ENCODE measurements at places on chromosomes 3 and 15.

GRCh38 chr15:90189781-90190467 lies 11.2 kb upstream of the SEMA4B start:
- no peak for DNase-seq

DNA sequence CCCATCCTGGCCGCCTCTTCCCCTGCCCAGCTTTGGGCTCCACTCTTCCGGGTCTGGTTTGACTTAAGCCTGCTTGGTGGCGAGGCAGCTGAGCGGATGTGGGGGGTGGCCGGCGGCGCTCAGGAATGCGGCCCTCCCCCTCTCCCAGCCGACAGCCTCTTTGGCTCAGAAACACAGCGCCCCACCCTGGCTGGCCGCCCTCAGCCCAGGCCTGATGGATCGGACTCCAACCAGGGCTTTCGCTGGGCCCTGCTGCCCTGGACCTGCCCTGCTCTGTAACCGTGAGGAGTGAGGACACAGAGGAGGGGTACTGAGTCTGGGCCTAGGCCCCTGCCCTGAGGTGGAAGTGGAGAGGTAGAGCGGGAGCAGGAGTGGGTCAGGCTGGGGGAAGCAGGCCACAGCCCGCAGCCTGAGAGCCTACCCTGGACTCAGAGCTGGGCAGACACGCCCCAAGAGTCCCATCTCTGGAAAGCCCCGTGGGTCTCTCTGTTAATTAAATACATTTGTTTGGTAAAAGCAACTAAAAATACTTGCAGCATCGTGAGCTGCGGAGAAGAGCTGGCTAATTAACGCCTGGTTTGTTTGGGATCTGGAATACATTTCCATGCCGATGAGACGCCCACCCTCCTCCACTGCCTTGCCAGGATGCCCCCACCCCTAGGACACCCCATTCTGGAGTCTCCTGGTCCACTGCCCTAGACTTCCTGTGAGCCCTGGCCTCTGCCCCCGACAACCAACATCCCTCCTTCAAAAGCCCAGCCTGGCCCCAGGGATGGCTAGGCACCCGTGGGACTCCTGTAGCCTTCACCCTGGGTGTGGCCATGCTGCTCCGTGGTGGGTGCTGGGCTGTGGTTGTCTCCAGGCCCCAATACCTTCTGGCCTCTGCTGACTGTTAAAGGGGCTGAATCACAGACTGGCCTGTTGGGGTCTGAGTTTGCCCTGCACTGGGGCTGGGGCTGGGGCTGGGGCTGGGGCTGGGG lies 19.6 kb downstream of the PLXNA1 start:
- DNase-seq: no peak

DNA sequence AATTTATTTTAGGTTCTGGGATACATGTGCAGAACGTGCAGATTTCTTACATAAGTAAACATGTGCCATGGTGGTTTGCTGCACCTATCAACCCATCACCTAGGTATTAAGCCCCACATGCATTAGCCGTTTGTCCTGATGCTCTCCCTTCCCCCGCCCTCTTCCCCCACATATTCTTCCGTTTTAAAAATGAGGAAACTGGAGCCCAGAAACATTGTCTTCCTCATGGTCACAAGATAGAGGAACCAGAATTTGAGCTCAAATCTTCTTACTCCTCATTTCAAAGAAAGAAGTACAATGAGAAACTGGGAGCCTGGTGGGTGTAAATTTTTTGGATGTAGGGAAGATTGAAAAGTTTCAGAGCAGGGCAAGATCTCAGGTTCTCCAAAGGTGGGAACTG lies 56.1 kb upstream of the USP3 start:
- no peak for DNase-seq

DNA sequence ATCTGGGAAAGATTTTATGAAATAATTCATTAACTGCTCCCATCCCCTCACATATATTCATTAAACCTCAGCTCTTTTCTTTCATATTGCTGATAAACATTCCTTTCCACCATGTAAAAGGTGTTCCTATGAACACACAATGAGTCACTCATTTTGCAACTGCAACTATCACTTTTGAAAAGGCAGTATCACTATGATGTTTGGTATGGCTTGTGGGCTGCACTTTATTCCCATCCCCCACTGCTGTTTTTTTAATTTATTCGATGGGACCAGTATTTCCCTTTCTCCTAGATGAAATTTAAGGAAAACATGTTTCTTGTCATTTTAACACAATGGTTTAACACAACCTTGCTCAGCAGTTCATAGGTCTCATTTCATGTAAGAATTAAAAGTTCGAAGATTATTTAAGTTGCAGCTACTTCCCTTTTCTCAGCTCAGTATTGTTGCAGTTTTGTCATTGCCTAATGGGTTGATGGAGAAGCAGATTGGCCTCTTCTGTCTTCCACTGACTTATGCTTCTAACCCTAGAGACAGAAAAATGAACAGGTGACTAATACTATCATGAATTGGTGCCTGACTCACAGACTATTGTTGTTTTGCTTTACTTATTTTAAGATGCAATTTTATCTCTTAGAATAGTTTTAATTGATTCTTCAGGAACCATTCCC lies 280.3 kb downstream of the ZPLD1 start:
- no peak for DNase-seq

GRCh38 chr3:187983484-187984124 lies 170.4 kb upstream of the LPP start:
- peak; percentile 12 for DNase-seq

GRCh38 chr3:42815826-42816225 lies 6.6 kb downstream of the ACKR2 start:
- DNase-seq: no peak

- no peak for DNase-seq
These were observed 81.8 kb downstream of the IQSEC1 start for GRCh38 chr3:12991481-12991837.

GRCh38 chr15:71538181-71538580 lies 272.2 kb upstream of the NR2E3 start:
- no peak for DNase-seq

GRCh38 chr15:78247911-78248310 lies 13.5 kb upstream of the ACSBG1 start:
- no peak for DNase-seq

- DNase-seq: no peak
These were observed 3.6 kb downstream of the CCRL2 start for GRCh38 chr3:46410669-46411068.

DNA sequence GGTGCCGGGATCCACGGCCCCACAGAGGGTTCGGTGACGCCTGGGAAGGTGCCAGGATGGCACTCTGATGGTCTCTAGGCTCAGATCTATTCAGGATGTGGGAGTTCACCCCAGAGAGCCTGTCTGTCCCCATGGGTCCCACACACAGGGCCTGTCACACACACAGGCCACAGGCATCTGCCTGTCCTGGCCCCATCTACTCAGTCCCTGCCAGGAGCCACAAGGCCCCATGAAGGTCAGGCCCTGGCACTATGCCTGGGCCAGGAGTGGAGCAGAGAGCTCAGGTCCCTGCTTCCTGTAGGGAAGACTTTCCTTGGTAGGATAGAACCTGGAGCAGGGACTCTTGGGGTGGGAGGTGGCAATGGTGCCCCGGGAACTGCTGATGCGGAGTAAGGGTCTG lies 49.0 kb upstream of the FURIN start:
- DNase-seq: peak; percentile 38

GRCh38 chr3:15221574-15222217 lies 15.7 kb downstream of the CAPN7 start:
- DNase-seq: no peak

- DNase-seq: no peak
These were observed 152.2 kb downstream of the CFAP20DC start for GRCh38 chr3:58897646-58898045.

- DNase-seq: no peak
These were observed 94.5 kb downstream of the TPRA1 start for GRCh38 chr3:127495821-127496655.

DNA sequence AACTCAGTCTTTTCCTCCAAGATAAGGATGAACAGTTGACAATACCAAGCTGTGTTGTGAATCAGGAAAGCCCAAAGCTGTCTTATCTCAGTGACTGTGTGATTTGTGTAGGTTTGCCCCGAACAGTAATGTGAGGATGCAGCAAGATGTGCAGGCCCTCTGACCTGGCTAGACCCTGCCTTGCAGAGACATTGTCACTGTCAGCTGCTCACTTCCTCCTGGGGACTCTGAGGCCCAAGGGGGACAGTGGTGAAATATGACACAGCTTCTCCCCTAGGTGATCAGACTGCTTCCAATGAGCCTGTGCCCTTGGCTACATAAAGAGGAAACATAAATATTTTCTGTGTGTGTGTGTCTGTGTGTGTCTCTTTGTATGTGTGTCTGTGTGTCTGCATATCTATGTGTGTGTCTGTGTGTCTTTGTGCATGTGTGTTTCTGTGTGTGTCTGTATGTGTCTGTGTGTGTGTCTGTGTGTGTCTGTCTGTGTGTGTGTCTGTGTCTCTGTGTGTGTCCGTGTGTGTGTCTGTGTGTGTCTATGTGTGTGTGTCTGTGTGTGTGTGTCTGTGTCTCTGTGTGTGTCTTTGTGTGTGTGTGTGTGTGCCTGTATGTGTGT lies 21.7 kb downstream of the LRRK1 start:
- DNase-seq: no peak

DNA sequence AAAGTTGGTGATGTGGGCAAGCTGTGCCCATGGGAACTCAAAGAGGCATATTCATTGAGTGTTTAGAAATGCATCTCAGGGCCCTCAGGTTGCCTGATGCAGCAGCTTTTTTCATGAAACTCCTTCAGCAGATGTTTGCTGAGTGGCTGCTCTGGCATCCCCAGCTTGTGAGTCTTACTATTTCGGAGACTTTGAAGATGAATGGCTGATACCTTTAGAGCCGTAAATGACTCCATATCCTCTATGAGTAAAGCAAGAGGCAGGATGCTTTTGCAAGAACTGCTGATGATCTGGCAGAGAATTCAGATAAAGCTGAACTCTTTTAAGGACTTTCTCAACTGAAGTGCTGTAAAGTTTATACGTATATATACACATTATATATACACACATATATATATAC lies 384.3 kb downstream of the CACNA2D3 start:
- no peak for DNase-seq

- DNase-seq: no peak
These were observed 124.6 kb downstream of the TGFBR2 start for GRCh38 chr3:30730967-30731366.

DNA sequence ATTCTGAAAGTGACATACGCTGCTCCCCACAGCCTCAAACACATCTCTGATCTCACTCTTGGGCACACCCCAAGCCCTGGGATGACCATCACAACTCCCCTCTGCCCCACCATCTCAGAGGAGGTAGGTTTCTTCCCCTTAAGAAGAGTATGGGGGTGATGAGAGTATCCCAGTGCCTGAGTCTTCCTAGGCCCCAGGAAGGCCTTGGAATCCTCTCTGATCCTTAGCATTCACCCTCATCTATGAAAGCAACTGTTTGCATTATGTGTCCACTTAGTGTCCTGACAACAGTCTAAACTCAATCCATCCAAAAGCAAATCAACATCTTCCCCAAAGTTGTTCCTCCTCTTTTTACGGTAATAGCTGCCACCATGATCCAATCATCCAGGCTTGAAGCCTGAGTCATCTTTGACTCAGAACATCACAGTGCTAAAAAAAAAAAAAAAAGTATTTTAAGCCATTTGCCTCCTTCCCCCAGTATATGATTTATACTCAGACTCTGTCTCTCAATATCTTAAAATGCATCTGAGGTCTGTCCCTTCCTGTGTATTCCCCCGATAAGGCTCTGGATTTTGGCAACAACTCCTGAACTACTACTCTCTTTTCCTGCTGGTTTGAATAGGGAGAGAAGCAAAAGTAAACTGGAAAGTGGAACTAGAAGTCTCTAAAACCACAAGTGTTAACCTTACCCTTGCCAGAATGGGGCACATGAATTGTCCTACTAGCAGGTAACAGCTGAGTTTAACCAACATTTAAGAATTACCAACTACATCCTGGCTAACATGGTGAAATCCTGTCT lies 22.5 kb downstream of the POPDC2 start:
- peak; percentile 22 for DNase-seq

DNA sequence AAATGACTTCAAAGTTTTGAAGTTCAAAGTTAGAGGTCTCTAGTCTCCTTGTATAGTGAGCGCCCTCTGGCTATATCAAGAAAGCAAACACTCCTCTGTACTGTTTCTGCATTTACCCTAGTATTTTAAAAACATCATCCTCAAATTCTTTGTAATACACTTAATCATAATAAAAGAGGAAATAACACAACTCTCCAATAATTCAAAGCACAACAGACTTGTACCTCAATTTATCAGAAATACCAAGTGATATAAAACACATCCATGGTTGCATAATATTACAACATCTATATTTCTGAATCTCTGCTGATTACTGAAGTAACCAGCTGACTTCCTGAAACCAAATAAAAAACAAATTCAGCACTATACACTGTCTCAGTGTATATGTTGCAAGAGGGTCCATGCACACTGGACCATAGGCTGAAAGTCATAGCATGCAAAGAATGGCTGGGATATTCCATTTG lies 12.5 kb downstream of the PLOD2 start:
- no peak for DNase-seq

DNA sequence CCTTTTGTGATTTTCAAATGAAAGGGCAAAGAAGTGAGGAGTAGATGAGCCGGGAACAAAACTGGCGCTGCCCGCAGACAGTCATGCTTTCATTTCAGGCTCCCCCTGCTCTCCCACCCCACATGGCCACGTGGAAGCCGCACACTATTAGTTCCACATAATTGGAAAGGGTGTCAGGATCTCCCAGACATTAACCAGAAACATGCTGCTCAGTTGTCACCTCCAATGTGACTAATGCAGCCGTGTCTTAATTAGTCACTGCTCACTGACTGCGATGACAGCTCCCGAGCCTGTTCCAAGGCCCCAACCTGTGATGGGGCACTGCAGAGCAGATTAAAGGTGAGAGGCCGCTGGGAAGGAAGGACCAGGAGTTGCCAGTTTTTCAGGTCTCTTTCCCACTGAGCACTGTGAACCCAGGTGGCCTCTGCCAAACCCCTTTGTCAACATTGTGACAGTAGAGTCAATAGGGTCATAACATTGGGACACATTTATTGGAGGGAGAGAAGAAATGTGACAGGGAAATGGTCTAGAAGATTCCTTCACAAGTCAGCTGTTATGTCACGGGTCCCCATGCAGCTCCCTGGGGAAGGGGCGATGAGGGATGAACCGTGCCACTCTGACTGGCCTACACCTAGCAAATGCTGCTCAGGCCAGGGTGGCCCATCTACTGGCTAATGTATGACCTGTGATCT lies 38.6 kb upstream of the SFMBT1 start:
- no peak for DNase-seq

GRCh38 chr3:118744186-118744585 lies 290.5 kb downstream of the IGSF11 start:
- DNase-seq: no peak

- no peak for DNase-seq
These were observed 343.9 kb upstream of the CBLB start for GRCh38 chr3:106212665-106213222.

GRCh38 chr3:112806903-112807302 lies 39.8 kb downstream of the CD200R1L start:
- no peak for DNase-seq

GRCh38 chr15:73284090-73284716 lies 84.6 kb downstream of the HCN4 start:
- DNase-seq: no peak

- no peak for DNase-seq
These were observed 228.2 kb downstream of the TCF12 start for GRCh38 chr15:57146506-57147201.

- no peak for DNase-seq
These were observed 89.3 kb downstream of the CHD2 start for GRCh38 chr15:92989470-92989869.

Data from activated T-cell treated with anti-CD3 and anti-CD28 coated beads, Interleukin-2, amount 50 U/mL, for 48 hours (primary cell).